GM23338 (cell line): ENCODE measurements at places on chromosomes 4 and X. TPM values are rescaled to one million over a fixed set of nuclear protein-coding genes. Genes with fewer than 3 reads are reported as not detected.

- H3K4me1 ChIP-seq: no peaks in the 10 kb centered on the region
- H3K4me3 ChIP-seq: no peak overlapping the region
- no peaks in the 10 kb centered on the region for H3K27me3 ChIP-seq
- H3K27ac ChIP-seq: no peak overlapping the region
- no peak for DNase-seq
These were observed 307.0 kb downstream of the ADGRL3 start for GRCh38 chr4:61507091-61507490.

- no peaks in the 10 kb centered on the region for H3K27me3 ChIP-seq
- H3K36me3 ChIP-seq: no peaks in the 10 kb centered on the region
- no peak overlapping the region for H3K4me3 ChIP-seq
- no peak for DNase-seq
- H3K27ac ChIP-seq: no peak overlapping the region
- no peaks in the 10 kb centered on the region for H3K4me1 ChIP-seq
These were observed 247.4 kb upstream of the CTSO start for GRCh38 chr4:156201050-156201449.

DNA sequence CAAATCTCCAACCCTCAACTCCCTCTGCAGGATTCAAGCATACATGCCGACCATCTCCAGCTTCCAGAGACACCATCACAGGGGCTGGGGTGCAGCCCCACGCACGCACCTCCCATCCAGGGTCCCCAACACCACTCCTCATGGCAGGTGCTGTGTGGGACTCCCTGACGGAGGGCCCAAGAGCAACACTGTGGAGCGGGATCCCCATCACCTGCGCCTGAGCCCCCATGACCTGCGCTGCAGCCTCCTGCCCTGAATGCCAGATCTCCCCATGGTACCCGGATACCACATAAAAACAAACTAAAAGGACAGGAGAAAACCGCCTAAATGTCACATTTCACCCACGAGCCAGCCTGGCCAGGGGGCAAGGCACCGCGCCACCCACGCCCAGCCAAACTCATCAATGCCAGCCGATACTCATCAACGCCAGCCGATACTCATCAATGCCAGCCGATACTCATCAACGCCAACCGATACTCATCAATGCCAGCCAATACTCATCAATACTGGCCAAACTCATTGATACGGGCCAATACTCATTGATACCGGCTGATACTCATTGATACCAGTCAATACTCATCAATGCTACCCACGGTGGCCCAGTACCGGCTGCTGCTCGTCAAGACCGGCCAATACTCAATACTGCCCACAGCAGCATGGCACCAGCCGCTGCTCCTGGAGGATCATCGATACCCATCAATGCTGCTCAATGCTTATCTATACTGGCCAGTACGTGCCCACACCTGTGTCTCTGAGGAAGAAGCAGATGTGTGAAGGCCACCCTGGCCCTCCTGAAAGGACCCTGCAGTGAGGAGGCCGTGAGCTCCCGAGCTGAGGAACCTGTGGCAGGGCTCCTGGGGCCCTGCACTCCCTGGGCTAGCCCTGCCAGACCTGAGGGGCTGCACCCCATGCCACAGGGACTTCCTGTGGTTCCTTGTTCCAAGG lies 6.2 kb downstream of the CTBP1 start:
- H3K27me3 ChIP-seq: no peaks in the 10 kb centered on the region
- H3K36me3 ChIP-seq: no peaks in the 10 kb centered on the region
- H3K27ac ChIP-seq: no peak overlapping the region
- H3K4me3 ChIP-seq: no peak overlapping the region
- peaks cover 4% of the 10 kb centered on the region; the same call in 1 of the 2 replicates for H3K4me1 ChIP-seq

- H3K4me1 ChIP-seq: peaks cover 8% of the 10 kb centered on the region
- no peak for DNase-seq
- H3K27me3 ChIP-seq: peaks cover 7% of the 10 kb centered on the region
- H3K36me3 ChIP-seq: no peaks in the 10 kb centered on the region
- H3K27ac ChIP-seq: no peak overlapping the region
- no peak overlapping the region for H3K4me3 ChIP-seq
These were observed 45.7 kb upstream of the ADRA2C start for GRCh38 chr4:3720466-3720865.

- H3K27me3 ChIP-seq: peaks cover 100% of the 10 kb centered on the region
- H3K27ac ChIP-seq: no peak overlapping the region
- DNase-seq: peak; percentile 59
- peaks cover 31% of the 10 kb centered on the region for H3K4me1 ChIP-seq
- H3K4me3 ChIP-seq: peak overlapping the region; percentile 55
These were observed 4.2 kb downstream of the PRDM8 start for GRCh38 chr4:80201252-80202151.

GRCh38 chr4:63396269-63396668 lies 1013.0 kb downstream of the TECRL start:
- DNase-seq: no peak
- no peak overlapping the region for H3K27ac ChIP-seq
- H3K4me3 ChIP-seq: no peak overlapping the region
- H3K27me3 ChIP-seq: no peaks in the 10 kb centered on the region
- 0 out of 2 replicates have a peak, but pooled peaks cover 4% of the 10 kb centered on the region for H3K36me3 ChIP-seq
- no peaks in the 10 kb centered on the region for H3K4me1 ChIP-seq

DNA sequence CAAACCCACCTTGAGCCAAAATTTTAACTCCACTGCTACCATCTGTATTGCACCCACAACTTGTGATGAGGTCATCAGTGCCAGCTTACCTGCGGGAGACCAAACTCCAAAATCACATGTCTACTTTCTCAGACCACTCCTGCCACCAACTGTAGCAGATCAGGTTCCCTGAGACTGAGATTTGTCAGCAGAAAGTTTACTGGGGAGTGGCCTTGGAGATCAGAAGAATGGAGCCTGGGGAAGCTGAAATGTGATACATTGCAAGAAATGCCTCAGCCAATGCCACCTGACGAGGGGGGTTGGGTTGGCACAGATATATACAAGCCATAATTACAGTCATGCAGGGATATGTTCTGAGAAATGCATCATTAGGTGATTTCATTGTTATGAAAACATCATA lies 19.1 kb downstream of the HAUS3 start:
- DNase-seq: peak; percentile 66
- H3K4me3 ChIP-seq: peak overlapping the region; percentile 0; the same call in 1 of the 2 replicates
- H3K4me1 ChIP-seq: peaks cover 28% of the 10 kb centered on the region
- H3K27me3 ChIP-seq: no peaks in the 10 kb centered on the region
- H3K36me3 ChIP-seq: no peaks in the 10 kb centered on the region

DNA sequence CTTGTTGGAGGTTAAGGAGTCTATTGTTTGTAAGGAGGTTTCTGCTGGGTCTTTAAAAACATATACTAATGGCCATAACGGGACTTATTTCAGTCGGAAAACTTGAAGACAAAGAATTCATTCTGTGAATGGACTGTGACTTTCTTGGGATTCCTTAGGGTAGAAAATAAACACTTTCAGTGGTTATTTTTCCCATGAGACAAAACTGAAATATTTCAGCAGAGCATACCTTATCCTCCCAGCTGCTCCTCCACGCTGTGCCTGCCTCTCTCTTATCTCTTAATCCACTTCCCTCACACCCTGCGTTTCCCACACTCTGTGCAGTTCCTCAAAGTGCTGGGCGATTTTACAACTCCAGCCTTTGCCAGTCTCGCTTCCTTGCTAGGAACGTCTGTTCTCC lies 47.1 kb upstream of the SORBS2 start:
- no peak for DNase-seq
- no peak overlapping the region for H3K27ac ChIP-seq
- no peaks in the 10 kb centered on the region for H3K27me3 ChIP-seq

DNA sequence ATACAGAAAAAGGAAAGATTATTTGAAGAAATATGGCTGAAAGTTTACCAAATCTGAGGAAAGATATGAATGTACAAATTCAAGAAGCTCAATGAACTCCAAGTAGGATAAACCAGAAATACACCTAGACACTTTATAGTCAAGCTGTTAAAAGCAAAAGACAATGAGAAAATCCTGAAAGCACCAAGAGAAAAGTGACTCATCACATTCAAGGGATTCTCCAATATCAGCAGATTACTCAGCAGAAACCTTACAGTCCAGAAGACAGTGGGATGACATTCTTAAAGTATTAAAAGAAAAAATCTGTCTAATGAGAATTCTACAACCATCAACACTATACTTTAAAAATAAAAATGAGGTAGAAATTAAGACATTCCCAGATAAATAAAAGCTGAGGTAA lies 223.8 kb upstream of the ZCCHC13 start:
- H3K4me3 ChIP-seq: no peak overlapping the region
- no peak overlapping the region for H3K27ac ChIP-seq
- H3K27me3 ChIP-seq: no peaks in the 10 kb centered on the region

The GRIA2 gene
- polyA plus RNA-seq: 0.19 TPM in 1 of 2 replicates, not detected in the other

The CT45A1 gene
- not detected in 2 replicates for polyA plus RNA-seq

The ZDHHC9 gene
- 14.2 and 15.0 TPM in 2 replicates for polyA plus RNA-seq

The PPP4R3C gene
- polyA plus RNA-seq: not detected in 2 replicates

The PORCN gene
- polyA plus RNA-seq: 19.4 and 22.3 TPM in 2 replicates

The OTUD6A gene
- polyA plus RNA-seq: not detected in 2 replicates
